ENCODE measurements at places on chromosomes 16 and 17.

DNA sequence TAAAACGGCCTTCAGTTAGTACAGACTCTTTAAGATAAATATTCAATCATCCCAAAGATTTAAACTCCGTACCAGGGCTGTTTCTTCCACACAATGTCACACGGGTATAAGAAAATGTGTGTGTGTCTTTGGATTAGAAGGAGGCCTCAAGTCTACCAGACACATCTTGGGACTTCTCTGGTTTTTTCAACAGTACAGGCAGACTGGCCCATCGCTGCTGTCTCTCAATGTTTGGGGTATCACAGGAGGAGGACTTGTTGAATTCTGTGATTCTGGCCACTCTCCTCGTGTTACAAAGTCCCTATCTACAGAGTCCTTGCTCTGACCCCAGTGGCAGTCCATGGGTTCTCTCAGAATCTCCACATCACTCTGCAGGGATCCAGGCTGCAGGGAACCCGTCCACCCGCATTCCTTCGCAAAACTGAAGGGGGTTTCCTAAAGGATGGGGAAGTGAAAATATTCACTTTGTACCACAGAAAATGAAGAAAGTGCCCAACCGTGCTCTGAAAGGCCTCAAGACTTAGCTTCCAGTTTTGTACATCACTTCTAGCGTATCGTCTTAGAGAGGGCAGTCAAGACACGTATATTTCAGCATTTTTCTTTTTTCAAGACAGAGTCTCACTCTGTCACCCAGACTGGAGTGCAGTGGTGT is 373.2 kb downstream of the NPIPA8 start:
- no peak for DNase-seq

GRCh38 chr17:69192754-69193153 is 35.9 kb downstream of the ABCA10 start:
- DNase-seq, result no peak

DNA sequence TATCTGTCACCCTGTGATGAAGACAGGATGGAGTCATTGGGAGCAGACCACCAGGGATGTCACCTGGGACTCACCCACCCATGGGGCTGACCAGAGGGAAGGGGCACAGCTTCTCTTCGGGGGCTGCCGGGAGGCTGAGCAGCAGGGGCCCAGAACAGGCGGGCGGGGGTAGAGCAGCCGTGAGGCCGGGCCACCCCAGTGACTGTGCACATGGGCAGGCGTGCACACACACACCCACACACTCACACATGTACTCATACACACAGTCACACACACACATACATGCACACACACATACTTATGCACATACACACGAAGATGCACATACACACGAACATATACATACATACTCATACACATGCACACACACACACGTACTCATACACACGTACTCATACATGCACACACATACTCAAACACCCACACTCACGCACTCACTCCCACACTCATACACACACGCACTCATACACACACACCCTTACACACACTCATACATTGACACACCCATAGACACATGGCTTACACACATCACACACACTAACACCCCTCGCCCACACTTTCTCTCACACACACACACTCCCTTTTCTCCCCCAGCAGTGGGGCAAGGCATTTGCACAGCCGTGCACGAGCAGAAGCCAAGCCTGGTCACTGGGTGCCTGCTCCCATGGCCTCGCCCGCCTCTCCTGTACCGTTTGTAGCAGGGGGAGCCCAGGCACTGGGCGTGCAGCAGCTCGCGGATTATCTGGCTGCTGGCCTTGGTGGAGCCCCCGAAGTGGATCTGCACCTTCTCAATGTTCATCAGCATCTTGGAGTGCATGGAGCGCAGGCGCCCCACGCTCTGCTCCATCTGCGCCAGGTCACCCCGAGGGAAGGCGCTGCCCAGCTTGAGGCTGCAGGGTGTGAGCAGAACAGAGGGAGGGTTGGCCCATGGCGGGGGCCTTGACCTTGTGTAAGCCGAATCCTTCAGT is 12.4 kb downstream of the UBALD2 start:
- DNase-seq, result no peak

GRCh38 chr17:76188213-76189016 is 47.4 kb upstream of the FOXJ1 start:
- DNase-seq, result no peak

DNA sequence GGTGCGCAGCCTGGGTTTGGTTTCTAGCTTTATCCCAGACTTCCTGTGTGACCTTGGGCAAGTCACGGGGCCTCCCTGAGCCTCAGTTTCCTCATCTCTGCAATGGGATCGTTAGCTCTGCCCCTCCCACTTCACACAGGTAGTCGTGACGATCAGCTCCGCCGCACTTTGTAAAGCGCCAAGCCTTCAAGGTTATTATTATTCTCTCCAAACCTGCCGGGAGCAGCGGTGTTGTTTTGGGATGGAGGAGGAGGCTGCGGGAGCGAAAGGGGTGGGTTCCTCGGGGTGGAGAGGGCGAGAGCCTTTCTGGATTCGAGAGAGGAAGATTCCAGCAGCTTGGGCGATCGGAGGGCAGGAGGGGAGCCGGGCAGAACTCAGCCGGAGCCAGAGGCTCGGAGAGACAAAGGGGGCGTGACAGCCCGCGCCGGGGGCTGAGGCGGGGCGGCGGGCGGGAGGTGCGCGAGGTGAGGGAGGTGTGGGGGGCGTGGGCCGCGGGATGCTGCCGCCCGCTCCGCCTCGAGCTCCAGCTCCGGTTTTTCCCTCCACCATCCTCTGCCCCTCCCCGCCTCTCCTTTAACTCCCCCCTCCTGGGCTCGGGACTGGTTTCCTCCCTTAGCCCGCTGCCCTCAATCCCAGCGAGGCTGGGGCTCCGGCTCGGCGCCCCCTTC is at the start of gene EFNB3:
Gene EFNB3, plus strand, starts transcription at position 602 of the 668 bp plus-strand sequence. CDS start 397 bp downstream, outside the sequence.
- DNase-seq, result no peak

DNA sequence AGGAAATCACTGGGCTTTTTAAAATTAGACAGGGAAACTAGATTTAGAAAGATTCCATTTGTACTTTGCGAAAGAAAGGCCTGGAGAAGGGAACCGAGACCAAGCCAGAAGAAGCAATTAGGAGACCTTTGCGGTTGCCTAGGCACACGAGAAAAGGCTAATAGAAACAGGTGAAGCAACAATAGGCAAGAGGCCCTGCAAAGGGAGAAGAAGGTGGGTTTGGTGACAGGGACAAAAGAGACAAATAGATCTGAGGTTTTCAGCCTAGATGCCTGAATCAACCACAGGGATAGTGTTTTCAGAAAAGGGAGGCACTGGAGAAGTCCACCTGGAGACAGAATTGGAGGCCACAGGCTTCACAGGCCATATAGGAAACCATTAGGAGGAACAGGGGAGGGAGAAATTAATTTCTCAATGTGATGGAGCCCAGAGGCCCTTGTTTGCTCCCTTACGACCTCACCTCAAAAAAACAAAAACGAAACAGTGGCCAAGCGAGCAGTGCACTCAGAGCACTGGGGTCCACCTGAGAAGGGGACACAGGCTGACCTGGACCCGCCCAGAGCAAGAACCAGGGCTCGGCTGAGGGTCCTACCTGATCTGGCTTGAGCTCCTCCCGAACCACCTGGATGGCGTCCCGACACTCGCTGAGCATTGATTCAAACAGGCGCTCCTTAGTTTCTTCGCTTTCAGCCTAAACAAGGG is 22.3 kb downstream of the SRP68 start:
- no peak for DNase-seq

GRCh38 chr17:385178-385835 is 32.7 kb upstream of the RPH3AL start:
- peak; percentile 54 for DNase-seq

GRCh38 chr17:20979792-20980083 is 63.1 kb downstream of the USP22 start:
- no peak for DNase-seq

GRCh38 chr17:79799174-79799537 is 2.3 kb upstream of the CBX8 start:
- DNase-seq, result no peak

GRCh38 chr16:85238233-85238647 is 126.0 kb upstream of the CIBAR2 start:
- no peak for DNase-seq

- DNase-seq, result no peak
These were observed 101.2 kb downstream of the SSH2 start for GRCh38 chr17:29828676-29829284.

DNA sequence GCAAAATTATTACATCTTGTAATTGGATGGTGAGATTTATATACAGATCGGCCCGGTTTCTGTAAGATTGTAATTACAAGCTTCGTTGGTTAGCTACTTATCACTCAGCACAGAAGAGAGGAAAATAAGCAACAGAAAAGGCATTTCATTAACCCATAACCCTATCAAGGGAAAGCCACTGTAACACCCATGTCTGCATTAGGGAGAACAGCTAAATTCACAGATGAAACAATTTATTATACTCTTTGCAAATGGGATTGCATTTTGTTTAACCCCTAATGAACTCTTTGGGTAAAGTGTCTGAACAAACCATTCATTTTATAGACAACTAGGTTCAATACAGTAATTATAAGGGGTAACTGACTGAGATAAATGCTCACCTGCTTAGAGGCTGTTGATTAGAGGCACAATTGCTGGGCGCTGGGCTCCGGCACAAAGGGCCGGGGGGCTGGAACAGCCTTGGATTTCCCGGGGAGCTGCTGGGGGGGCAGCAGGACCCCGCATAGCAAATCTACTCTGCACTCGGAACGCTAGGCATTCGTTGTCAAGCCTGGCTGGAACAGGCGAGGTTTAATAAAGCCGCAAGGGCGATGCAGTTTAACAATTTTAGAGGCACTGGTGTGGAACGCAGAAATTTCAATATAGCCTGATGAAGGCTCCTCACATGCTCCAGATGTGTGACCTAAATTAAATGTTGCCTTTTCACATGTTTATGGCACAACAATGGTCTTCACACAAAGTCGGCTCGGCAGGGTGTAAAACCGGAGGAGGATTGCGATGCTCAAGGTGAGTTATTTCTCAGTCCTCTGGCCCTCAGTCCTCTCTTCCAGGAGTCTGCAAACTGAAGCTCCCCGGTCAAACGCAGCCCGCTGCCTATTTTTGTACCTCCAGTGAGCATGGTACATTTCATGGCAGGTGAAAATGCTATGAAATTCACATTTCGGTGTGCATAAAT is 134.0 kb upstream of the IRX6 start:
- no peak for DNase-seq

GRCh38 chr16:73945631-73946030 is 351.0 kb upstream of the PSMD7 start:
- no peak for DNase-seq

- DNase-seq, result no peak
These were observed 2.1 kb upstream of the ENGASE start for GRCh38 chr17:79072544-79072943.

DNA sequence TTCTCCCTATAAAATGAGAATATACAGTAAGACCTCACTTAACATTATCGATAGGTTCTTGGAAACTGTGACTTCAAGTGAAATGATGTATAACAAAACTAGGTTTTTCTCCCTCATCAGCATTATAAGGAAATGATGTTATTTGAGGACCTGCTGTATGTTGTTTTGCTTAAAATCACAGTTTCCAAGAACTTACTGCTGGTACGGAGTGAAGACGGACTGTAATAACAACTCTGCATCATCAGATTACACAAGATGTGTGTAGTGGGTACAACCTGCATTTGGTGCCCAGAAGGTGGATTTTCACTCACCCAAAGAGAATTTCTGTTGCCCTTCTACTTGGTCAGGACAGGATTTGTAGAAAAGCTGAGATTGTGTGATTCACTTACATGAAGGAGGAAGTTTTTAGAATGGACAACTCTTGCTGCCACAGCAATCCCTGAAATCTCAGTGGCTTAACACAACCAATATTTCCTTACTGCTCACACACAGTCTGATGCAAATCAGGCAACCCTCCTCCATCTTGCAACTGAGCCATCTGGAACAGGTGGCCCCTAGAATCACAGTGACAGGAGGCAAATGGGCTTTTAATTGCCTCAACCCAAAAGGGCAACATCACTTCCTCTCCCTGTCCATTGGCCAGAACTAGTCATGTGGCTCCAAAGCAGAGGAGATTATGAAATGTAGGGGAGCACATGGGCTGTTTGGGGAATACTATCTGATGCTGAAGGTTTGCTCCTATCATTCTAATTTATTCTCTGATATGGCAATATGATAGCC is 67.6 kb upstream of the CACNG5 start:
- no peak for DNase-seq

DNA sequence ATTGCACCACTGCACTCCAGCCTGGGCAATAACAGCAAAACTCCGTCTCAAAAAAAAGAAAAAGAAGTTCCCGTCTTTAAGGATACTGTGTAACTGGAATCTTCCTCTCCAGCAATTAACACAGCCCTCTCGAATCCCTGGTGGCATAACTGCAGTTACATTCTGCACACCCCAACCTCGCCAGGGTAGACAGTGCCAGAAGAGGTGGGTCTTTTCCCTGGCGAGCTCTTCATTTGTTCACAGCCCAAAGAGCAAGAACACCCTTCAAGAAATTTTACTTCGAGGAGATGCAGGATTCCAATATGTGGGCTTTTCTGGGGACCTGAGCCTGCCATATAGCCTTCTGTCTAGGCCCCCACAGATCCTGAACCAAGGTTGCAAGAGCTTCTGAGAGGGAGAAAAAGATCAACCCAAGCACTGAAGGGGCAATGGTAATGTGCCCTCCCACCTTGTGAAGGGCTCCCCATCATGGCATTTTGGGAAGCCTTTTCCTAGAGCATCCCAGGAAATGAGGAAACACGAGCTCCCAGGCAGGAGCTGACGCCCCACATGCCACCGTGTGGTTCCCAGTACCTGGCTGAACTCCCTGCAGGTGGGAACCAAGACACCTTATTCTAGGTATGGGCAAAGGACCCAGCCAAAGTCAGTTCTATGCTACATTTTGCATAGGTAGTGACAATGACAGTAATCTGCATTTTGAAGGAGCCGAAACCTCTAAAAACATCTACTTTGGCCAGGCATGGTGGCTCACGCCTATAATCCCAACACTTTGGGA is 26.9 kb downstream of the TK2 start:
- DNase-seq, result no peak

- peak; percentile 37 for DNase-seq
These were observed 70.5 kb upstream of the CDH5 start for GRCh38 chr16:66295761-66296546.

DNA sequence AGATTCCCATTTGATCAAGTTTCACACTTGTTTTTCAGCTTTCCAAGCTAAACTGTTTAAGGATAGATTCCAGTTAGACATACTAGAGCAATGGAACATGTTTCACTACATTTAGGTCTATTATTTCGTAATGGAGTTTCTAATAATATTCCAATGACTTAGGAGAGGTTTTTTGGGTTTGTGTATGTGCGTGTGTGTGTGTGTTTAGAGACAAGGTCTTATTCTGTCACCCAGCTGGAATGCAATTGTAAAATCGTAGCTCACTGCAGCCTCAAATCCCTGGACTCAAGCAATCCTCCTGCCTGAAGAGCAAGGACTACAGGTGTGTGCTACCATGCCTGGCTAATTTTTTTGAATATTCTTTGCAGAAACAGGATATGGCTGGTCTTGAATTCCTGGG is 426.3 kb downstream of the ZFHX3 start:
- DNase-seq, result no peak
